ENCODE measurements at places on chromosomes 4 and X.
A peak's percentile ranks its signal among the peaks of the same experiment; 100 is the strongest.

DNA sequence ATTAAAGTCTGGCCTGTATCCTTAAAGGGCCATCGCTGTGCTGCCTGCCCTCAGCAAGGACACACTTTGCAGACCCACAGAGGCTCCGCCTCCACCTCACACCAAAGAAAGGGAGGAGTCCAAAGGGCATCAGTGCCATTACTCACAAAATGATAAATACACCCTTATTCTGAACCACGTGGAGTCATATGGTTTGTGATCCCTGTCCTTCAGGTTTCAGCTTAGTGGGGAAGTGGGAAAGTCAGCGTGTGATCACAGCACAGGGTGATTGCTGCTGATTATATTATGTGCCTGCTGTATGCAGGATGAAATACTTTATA lies 35.9 kb upstream of the MSANTD1 start:
- DNase-seq = no peak

GRCh38 chr4:40731792-40732245 lies 17.9 kb upstream of the NSUN7 start:
- DNase-seq = peak; percentile 24

DNA sequence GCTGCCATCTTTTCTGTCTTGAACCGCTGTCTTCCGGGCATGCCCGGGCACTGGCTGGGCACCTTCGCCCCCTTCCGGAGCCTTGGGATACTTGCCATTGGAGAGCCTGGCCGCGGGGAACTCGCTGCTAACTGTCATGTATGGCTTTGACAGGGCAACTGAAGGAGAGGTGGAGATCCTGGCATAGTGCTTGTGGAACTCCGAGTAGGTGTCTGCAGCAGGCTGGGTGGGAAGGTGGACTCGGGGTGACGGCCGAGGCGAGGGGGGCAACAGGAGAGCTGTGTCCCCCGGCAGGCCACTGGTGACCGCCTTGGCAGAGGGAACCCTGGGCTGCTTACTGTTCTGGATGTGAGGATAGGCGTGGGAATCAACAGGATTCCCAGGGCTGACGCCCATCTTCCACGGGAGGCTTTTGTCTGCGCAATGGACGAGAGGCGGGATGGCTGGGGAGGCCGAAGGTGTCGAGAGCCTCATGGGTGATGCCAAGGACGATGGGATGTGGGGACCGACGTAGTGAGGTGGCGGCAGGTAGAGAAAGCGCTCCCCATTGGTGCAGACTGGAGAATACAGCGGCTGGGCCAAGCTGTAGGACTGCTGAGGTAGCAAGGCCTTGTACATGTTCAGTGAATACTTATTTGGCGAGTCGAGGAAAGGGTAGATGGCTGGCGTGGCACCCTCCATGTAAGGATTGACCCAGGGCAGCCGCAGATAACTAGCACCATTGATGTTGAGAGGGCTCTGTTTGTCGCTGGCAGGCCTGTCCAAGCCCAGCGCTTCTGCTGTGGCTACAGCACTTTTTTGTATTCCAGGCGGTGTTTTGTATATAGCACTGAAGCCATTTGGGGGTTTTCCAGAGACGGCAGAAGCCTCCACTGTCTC lies 23.4 kb downstream of the BCOR start:
- DNase-seq = no peak

GRCh38 chrX:118551426-118551825 lies 55.8 kb downstream of the DOCK11 start:
- DNase-seq = no peak

DNA sequence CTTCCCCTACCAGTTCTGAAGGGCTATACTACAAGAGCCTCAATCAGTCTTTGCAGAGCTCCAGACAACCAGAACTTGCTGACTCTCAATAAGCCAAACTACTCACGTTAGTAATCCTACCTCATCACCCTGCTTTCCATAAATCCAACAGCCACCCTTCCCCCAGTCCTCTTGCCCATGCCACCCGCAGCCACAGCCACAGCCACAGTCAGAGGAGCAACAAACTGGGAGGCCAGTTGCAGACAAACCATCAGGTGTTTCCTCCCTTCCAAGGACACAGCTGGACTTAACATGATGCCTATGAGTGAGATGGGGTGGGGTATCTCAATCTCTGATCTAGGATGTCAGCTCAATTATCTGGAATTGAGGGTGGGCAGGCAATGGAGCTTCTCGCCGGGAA lies 1.0 kb downstream of the GABRA3 start:
- no peak for DNase-seq

DNA sequence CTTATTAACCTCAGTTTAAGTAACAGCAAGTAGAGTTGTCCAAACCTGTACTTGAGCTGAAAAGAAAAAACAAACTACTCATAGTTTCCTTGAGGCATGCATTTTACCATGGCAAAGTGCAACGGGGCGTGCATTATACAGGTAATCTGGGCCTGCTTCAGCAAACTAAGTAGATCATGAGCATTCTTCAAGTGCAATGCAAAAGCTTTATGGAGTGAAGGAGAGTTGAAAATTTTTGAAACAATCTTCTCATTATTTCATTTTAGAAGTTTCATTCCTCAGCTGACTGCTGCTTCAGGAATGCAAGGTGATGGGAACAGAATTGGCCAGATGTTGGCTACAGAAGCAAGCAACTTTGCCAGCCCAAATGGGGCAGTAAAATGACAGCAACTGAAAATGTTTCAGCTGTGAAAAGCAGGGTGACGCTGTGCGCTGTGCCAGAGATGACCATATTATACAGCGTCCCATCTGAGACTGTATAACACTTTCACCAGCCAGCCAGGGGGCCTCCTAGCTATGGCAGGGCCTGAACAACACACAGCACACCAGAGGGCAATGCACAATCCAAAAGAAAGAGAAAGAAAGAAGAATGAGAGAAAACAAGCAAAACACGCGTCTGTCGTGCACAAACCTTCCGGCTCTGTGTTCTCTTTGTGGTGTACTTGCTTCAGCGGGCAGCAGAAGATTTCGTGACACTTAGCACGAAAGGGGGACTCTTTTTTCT lies 145.5 kb upstream of the FGF13 start:
- no peak for DNase-seq

- no peak for DNase-seq
Measured at GRCh38 chrX:23185951-23186350, 148.7 kb upstream of the PTCHD1 start.

DNA sequence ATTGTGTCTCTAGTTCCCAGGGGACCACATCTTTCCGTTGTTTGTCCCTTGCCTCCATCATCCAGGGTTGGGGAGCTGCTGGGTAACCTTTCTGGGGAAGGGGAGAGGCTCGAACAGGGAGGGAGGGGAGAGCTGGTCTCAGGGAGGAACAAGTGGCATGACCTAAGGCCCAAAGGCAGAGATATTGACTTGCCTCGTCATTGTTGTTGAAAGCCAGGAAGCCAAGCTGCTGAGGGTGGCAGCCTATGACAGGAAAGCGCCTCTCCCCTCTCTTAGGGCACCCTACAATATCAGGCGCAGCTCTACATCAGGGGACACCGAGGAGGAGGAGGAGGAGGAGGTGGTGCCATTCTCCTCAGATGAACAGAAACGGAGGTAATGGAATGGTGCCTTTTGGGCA lies 20.8 kb downstream of the ZNF185 start:
- DNase-seq = no peak

DNA sequence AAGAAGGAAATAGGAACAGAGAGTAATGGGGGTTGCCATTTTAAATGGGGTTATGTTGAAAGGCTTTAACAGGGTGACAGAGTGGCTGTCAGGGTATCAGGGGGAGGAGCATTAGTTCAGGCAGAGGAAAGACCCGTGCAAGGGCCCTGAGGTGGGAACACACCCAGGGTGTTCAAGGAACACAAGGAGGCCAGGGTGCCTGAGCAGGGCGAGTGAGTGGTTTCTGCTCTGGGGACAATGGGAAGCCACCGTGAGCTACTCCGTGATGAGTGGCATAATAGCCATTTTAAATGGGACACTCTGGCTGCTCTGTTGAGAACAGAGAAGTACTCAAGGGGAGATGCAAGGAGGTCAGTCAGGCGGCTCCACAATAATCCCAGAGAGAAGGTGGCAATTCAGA lies 4.5 kb downstream of the EVC2 start:
- DNase-seq = no peak

DNA sequence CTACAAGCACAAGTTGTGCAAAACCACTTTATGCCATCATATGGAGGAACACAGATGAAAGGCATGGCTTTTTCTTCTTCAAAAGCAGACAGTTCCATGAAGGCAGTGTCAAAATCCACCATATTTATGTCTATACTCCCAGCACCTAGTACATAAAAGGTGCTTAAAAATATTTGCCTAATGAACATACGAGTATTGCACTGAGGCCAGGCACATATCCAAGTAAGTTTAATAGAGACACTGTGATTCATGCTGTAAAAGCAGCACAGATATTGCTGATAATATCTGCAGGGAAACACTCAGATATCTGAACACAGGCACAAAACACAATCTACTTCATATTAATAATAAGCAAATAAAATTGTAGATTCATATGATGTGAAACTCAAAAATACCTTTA lies 48.1 kb upstream of the CXCL8 start:
- DNase-seq = no peak

- DNase-seq = no peak
Measured at GRCh38 chr4:47646372-47646771, 161.3 kb downstream of the ATP10D start.

DNA sequence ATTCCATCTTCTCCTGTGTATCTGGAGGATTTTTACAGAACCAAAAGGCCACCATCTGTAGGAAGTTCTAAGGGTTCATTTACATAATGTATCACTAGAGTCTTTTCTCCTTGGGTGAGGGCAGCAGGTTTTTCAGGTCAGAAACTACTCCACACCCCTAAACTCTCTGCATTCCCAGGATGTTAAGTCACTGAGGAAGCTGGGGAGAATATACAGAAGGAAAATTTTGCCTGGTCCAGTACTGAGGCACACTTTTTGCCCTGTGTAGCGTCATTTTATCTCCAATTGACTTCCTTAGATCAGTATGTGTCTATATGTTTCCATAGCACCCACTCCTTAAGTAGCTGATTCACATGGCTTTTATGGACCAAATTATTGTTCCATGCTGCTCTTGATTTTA lies 17.0 kb downstream of the XKRX start:
- no peak for DNase-seq

DNA sequence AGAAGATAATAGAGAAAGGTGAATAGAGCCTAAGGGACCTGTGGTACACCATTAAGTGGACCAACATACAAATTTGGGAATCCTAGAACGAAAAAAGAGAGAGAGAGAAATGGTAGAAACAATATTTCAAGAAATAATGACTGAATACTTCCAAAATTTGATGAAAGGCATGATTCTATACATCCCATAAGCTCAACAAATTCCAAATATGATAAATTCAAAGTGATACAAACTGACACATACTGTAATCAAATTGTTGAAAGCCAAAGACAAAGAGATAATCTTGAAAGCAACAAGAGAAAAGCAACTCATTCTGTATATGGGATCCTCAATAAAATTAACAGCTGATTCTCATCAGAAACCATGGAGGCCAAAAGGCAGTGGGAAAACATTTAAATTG lies 20.6 kb upstream of the ZC4H2 start:
- DNase-seq = no peak

GRCh38 chr4:111064342-111064993 lies 441.6 kb upstream of the PITX2 start:
- no peak for DNase-seq

DNA sequence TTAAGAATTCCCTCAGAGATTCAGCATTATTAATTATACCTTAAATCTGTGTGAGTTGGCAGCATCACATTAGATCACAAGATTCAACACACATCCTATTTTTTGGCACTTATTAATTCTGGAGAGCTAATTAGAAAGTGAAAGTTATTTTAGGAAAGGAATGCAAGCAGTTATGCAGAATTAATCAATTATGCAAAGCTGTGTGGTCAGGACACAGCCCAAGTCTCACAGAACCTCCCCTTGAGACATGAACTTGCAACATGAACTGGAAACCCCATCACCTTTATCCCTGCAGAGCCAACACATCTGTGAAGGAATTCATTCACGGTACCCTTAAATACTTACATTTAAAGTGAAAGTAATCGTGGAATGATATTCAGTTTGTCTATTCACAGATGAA lies 80.5 kb downstream of the TSPAN5 start:
- no peak for DNase-seq

DNA sequence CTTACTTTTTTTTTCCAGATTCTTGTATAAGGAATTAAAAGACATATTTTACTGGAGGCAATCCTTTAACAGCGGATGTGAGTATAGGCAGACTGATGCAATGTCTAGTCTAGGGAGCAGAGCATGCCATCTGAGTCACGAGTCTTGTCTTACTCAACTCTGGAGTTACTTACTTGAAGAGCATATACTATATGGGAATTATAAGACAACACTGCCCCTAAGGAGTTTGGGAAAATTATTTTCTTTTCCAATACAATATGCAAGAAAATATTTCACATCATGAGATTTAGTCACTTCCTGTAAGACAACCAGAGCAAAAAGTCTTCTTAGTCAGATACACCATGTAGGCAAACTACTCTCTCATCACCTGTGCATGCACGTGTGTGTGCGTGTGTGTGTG lies 537.3 kb upstream of the FTHL17 start:
- DNase-seq = no peak

DNA sequence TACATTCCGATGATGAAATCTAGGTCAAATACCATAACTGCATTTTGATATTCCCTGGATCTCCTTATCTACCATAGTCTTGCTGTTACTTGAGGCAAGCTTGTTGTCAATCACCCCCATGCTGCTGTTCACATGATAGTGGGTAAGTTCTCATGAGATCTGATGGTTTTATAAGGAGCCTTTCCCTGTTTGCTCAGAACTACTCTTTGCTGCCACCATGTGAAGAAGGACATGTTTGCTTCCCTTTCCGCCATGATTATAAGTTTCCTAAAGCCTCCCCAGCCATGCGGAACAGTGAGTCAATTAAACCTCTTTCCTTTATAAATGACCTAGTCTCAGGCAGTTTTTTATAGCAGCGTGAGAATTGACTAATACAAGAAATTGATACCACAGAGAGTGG lies 432.0 kb downstream of the GLUD2 start:
- no peak for DNase-seq

DNA sequence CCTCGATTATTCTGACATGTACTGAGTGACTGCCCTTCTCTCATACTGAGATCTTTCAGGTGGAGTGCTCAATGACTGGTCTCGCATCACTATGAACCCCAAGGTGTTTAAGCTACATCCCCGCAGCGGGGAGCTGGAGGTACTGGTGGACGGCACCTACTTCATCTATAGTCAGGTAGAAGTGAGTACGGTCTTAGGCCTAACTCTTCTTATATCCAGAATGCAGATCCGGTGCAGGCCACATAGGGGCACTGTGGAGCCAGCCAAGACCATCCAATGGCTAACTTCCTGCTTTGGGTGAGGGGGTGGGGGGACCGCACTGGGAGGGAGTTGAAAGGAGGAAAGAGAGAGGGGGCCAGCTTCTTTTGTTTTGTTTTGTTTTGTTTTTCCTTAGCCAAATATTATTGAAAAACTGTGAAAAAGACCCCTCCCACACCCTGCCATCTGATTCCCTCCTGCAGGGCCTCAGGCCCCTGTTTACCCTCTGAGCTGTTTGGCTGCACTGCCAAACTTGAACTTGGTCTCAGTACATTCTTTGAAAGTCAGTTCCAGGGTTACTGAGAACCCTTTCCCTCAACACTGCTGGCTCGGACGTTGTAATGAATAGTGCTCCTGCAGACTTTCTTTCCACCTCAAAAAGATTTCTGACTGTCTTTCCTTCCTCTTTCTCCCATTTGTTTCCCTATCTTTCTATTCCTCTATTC lies 16.2 kb downstream of the AWAT2 start:
- no peak for DNase-seq

Data from left ventricle myocardium inferior (tissue), 1 donor.